ENCODE measurements at places on chromosomes 7 and 10.

- DNase-seq: no peak
These were observed 21.6 kb upstream of the ASL start for GRCh38 chr7:66054063-66054462.

DNA sequence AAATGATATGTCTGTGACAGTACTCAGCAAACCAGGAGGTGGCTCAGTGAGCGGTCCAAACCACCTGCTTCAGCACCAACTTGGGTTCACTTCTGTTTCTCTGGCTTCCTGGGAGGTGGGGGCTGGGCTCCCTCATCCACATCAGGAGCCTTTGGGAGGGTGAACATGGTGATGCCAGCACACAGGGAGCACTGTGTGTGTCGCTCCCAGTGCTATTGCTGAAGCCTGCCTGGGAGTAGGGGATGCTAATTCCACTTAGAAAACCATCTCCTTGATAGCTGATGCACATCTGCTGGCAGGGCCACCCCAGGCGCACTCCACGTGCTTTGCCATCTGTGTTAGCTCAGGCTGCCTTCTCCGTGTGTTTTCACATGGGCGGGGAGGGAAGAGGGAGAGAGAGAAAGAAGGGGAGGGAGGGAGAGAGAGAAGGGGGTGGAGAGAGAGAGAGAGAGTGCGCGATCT is 58.0 kb downstream of the RAMP3 start:
- DNase-seq: no peak

DNA sequence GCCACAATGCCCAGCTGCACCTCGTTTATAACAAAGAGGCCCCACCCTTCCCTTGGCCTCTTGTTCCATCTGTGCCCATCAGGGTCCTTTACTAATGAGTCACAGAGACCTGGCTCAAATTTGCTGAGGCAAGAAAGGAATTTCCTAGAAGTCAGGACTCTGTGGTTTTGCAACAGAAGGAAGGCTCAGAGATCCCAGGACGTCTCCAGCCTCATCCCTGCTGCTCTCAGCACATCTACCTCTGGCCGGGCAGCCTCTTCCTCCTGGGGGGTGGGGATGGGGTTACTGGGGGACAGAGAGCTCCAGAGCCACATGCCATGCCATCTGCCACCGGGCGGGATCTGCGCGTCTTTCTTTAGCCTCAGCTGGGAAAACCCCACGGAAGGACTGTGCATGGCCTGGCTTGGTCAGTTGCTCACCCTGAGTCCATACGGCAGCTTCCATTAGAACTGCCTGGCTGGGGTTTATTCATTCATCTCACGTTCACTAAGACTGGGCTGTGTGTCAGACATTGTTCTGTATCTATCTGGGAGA is 41.9 kb upstream of the PSMG3 start:
- no peak for DNase-seq

DNA sequence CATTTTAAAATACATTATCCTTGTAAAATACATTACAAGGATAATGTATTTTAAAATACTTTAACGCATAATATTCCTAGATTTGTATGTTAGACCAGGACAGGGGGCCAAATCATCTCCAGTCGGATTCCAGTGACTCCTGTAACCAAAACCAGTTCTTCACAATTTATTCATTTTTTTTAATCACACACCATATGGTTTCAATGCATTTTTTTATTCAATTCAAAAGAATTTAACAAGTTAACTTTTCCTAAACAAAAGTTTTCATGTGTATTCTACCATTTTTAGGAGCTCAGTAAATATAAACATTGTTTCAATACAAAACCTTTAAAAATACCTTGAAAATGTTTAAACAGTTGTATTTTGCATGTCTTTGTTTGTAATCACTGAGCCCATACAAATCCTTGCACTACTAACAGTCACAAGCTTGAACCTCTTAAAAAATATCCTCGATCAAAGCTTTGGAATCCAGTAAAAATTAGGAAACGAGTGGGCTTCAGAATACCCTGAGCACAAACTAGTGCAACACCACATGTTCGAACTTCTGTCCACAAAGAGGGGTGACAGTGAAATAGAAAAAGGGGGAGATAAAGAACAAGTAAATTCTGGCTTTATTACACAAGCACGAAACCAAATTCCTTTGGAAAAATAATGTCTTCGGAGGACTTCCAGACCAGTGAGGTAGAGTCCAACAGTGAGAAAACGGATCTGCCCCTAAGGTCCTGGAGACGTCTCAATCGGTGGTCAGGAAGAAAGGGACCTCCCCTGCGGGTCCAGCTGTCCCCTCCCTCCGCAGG is 1.6 kb downstream of the CCDC71L start:
- no peak for DNase-seq

DNA sequence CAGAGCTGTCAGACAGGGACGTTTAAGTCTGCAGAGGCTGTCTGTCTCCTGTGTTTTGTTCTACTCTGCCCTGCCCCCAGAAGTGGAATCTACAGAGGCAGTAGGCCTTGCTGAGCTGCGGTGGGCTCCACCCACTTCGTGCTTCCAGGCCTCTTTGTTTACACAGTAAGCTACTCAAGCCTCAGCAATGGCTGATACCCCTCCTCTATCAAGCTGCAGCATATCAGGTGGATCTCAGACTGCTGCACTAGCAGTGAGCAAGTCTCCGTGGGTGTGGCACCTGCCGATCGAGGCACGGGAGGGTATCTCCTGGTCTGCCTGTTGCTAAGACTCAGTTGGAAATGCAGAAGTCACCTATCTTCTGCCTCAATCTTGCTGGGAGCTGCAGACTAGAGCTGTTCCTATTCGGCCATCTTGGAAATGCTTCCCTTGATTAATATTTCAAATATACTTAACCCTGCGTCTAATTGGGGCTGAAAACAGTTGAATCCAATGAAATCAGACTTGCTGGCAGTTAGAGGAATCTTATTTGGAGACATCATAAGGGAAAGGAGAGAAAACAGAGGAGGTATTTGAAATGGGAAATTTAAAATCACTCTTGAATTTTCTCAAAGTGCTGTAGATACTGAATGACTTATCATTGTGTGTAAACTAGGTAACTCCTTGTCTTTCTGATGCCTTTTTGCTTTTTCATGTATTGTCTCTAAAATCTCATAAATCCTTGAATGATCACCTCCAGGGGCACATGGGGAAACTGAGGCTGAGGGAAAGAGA is 13.8 kb upstream of the CYP3A5 start:
- no peak for DNase-seq

- DNase-seq: no peak
These were observed 13.8 kb downstream of the TAF3 start for GRCh38 chr10:7832060-7832459.

GRCh38 chr10:86439544-86439943 is 72.9 kb upstream of the GRID1 start:
- DNase-seq: no peak

- no peak for DNase-seq
These were observed 68.0 kb downstream of the TRIL start for GRCh38 chr7:28890137-28890536.

- peak; percentile 80 for DNase-seq
These were observed 6.3 kb downstream of the ATG9B start for GRCh38 chr7:151017953-151018420.

DNA sequence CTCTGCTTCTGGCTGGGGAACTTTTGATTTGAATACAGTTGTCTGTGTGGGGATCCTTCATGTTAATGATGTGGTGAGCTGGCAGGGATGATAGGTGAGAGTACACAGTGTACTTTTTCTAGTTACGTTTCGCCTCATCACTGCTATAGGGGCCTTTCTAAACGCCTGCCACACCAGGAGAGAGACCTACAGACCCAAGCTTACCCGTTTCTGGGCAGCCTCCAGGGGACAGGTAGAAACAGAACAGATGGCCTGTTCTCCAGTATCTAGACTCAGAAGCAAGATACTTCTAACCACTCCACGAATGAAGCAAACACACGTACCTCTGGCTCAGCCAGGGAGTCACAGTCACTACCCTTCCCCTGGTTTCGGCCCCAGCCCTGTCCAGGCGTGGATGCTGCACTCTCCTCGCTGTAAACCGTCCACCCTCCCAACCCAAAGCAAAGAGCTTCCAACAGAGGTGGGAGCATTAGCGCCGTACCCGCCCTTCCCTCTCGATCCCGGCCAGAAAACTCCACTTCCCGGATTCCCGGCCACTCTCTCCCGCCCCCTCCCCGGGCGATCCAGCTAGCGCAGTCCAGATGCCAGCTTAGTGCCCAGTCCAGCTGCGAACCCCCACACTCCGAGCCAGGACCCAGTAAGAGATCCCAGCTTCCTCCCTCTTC is 1.2 kb downstream of the CCDC6 start:
- DNase-seq: no peak

DNA sequence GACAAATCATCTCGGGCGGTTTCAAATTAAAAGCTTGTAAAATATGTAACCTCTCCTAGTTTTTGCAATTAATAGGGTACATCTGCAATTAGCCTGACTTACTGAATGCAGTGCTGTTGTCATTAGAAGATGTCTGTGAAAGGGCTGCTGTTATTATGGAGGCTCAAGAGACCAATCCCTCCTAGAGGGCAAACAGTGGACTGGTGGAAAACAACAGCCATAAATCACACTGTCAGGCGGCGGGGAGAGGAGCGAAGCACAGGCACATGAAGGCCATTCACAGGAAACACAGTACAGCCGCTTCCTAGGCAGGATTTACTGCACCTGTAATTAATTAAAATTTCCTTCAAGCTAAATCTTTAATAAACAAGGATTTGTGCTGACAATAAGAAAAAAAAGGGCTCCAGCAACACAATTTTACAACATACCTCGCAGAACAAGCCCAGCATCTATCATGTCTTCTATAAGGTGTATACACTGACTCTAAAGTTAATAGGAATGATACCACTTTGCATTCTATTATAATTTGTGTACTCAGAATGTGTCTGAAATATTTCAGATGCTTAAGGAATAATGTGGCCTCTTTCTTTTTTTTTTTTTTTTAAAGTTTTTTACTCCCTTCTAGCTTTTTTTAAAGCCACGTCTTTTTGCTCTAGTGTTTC is 50.7 kb downstream of the ERCC6 start:
- no peak for DNase-seq

GRCh38 chr10:8074881-8075280 is 20.4 kb downstream of the GATA3 start:
- no peak for DNase-seq

DNA sequence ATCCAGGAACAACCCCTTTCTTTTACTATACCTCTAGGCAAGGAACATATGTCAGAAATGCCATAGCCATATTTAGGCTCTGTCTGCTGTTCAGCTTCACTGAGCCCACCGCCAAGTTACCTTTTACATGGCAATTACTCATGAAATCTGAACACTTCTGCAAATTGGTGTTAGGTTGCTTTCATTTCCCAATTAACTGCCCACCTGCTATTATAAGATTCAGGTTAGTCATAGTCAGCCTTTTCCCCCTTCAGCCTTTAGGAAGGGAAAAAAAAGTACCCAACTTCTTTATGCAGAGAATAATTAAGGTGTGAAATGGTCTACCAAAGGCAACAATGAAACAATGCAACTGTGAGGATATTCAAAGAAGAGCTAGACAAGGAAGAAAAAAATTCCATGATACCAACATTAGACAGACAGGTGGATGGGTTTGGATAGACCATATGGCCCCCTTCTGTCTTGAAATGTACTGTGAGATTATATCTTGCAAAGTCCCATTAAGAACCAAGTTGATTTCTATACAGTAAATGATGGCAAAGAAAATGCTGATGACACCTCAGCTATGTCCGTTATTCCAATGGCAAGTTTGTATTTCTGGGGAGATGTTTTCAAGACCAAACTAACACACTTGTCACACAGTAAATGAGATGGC is 442.1 kb upstream of the NRP1 start:
- DNase-seq: no peak

GRCh38 chr7:119684763-119685162 is 588.2 kb upstream of the KCND2 start:
- DNase-seq: no peak

DNA sequence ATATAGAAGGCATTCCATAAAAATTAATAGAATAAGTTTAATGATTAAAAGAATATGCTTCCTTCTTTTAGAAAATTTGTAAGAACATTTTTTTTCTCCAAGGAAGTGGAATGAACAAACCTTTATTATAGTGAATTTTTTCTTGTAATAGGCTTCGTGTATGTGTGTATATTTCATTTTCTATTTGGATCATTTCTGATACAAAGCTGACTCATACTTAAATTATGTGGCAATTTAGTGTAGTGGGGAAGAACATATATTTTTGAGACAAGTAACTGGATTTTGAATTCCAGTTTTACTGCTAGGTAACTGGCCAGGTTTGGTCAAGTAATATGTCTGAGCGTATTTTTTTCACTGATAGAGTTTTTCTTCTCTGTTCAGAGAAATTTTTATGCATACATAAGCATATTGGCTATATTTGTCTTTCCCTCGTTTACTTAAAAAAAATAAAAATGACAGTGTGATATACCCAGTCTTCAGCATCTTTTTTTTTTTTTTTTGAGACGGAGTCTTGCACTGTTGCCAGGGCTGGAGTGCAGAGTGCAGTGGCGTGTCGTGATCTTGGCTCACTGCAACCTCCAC is 50.8 kb downstream of the CDK13 start:
- no peak for DNase-seq

DNA sequence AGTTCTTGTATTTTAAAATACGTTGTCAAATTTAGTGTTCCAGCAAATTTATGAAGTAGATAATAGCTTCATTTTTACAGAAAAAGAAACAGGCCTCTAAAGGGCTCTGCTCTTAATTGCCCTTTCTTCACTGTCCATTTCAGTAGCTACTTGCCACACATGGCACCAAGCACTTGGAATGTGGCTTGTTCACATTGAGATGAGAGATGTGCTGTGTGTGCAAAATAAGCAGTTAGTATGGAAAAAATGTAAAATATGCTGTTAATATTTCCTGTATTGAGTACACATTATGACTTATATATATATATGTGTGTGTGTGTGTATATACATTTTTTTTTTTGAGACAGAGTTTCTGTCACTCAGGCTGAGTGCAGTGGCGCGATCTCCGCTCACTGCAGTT is 19.5 kb downstream of the RBM33 start:
- DNase-seq: no peak

- no peak for DNase-seq
These were observed 42.0 kb downstream of the ABLIM1 start for GRCh38 chr10:114616103-114616502.

DNA sequence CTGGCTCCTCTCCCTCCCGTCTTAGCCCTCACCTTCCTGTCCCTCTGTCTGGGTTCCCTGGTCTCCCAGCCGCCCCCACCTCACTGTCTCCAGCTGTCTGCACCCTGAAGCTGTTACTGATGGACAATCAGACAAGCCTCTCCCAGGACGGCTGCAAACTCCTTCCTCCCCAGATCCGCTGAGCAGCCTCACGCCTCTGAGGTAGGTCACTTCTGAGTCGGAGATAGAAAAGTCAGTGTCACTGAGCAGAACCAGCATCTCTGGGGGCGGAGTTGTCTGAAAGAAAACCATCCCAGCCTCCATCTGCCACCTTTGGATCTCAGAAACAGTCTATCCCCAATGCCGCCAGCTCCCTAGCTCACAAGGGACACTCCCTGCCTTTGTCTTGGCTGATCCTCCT is 27.4 kb downstream of the FAM241B start:
- no peak for DNase-seq

DNA sequence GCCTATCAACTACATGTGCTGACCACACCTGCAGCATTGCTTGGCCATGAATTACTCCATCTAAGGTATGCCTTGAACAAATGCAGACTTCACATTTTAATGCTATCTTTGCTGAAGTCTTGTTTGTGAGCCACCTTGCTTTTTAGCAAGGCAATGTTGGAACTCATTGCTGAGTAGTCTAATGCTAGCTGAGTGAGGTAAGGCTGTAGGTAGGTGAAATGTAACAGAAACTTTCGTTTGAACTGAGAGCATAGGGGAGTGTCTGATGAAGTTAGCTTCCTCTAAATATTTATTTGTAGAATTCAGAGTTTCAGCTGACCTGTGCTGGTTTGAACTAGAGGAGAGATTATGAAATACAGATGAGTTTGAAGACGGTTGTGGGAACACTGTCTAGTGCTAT is 238.5 kb downstream of the SEMA3A start:
- no peak for DNase-seq

- no peak for DNase-seq
These were observed 166.1 kb upstream of the BMPER start for GRCh38 chr7:33739286-33739685.
